ENCODE measurements at places on chromosomes 5 and 9.

- no peak for DNase-seq
These were observed 125.3 kb upstream of the SLC44A1 start for GRCh38 chr9:105119156-105119555.

DNA sequence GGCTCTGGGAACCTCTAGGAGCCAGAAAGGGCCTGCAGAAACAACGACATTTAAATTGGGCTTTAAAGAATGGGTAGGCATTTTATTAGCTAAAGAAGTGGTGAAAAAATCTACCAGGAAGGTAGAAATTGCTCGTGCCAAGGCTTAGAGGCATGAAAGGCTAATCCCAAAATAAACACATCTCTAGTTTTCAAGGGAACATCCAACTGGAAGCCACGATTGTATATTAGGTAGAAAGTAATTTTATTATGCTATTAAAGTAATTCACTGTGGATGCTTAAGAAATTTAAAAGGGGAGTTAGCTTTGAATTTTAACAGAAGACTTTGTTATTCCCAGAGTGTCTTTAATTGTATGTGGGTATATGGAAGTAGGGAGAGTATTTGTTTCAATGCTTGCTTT is 17.5 kb upstream of the CNTLN start:
- no peak for DNase-seq

DNA sequence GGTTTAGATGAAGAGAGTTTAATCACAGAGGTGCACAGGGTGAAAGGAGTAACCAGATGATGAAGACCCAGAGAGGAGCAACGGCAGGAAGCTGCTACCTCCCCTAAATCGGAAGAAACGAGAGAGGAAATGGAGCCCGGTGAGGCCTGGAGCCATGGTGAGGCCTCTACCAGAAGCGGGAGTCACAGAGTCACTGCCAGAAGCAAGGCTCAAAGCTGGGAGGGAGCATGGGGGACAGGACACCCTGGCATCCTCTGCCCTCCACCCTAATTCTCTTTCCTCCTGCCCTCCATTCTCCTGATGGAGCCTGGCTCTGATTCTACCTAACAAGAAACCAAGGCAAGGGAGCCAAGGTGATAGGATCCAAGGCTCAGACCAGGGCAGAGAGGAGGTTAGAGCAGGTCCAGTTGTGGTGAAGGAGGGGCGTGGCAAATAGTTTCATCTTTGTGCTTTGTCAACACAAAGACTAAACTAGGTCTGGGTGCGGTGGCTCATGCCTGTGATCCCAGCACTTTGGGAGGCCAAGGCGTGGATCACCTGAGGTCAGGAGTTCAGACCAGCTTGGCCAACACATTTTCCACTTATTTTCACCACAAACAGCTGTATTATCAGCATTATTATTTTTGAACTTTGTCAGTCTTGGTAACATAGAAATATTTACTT is 134.4 kb upstream of the RAI14 start:
- DNase-seq: no peak

DNA sequence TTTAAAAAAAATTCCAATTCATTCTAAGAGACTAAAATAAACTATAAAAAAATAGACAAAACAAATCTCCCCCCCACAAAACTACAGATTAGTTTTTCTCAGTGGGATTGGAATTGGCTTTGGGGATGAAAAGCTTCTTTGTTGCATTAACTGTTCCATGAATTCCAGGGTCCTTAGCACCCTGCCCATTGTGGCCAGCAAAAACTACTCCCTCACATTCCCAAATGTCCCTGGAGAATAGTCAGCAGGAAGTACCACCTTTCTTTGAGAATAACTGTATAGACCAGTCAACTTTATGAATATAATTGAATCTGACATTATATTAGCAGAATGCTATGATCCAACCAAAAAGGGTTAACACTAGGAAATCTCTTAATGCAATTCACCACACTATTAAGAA is 147.9 kb downstream of the LPAR1 start:
- no peak for DNase-seq

DNA sequence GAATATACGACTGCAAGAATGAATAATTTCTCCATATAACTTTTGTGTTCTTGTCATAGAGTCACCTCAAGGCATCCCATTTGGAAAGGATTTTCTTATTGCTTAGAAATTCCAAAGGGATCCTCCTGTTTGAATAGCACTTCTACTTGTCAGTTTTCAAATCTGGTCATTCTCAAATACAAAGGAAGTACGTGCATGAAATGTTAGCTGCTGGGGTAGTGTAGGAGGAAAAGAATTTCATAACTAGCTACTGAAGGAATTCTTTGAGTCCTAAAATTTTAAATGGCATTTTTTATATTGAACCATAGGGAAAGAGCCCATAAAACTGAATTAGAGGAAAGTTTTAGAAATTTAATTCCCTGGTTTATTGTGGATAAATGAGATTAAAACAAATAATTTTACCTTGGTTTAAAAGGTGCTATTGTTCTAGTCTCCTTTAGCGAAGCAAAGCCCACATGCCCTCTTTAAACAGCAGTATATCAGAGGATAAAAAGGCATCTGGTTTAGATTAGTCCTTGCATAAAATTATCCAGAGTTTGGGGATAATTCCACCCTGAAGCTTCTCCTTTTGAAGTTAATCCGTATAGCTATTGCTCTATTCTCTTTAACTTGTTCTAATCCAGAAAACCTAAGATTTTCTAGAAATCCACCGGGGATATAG is 2.0 kb upstream of the MPDZ start:
- no peak for DNase-seq

DNA sequence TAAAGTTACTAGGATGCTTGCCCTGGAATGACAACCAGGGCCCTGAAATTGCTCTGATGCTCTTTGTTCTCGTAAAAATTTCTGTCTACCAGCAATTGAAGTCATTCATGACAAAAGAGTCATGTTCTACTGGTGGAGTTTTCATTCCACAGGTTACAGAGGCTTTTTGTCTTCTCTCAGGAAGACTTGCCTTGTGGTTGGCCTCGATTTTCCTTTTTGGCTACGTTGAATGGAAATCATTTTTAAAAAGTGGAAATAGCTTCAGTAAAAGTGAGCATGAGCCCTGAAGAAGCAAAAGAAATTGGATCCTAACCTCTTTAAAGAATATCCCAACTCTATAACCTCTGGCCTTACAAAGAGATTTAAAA is 255.2 kb downstream of the AOPEP start:
- DNase-seq: no peak

DNA sequence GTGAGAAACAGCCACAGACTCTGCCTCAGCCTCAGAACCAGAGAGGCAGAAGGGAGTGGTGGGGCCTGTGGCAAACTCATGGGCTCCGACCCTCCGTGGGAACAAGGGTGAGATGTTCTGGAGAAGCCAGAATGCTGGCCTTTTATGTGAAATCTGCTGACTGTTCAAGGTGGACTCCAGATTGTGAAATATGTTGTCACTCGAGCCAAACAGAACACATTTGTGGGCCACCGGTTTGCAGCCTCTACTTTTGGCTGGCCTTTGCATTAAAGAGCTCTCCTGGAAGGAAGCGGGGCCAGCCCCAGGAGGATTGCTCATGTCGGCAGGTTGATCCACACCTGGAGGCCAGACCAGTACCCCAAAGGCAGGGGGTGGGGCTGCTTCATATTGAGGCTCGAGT is 62.4 kb downstream of the ERGIC1 start:
- DNase-seq: no peak

All from activated CD8-positive, alpha-beta memory T cell treated with anti-CD3 and anti-CD28 coated beads for 4 hours (primary cell).